ENCODE measurements at places on chromosomes 4 and X.

DNA sequence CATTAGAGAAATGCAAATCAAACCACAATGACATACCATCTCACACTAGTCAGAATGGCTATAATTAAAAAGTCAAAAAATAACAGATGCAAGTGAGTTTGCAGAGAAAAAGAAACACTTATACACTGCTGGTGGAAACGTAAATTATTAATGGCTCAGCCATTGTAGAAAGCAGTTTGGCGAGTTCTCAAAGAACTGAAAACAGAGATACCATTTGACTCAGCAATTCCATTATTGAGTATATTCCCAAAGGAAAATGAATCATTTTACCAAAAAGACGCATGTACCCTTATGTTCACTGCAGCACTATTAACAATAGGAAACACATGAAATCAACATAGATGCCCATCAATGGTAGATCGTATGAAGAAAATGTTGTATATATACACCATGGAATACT lies 75.0 kb downstream of the NAA11 start:
- no peak for DNase-seq

DNA sequence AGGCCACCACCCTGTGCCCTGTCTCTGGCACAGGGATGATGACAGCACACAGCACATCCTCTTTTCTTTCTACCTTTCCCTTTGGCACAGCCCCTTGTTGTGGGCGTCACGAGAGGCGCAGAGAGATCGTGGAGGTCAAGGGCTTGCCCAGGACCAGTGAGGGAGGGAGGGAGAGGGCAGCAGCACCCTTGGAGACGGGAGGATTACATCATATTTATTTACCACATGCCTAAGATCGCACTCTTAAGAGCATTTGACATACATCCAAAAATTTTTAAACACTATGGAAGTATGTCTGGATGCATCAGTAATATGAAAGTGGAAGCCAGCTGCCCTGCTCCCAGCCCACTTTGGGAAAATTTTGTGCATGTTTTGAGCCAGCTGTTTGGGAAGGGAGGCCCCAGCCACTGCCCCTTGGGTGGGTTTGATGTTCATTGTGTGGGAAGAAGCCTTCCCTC lies 12.7 kb downstream of the WFS1 start:
- DNase-seq, result no peak

- no peak for DNase-seq
These were observed 36.7 kb downstream of the UBQLN2 start for GRCh38 chrX:56600141-56600540.

- peak; percentile 85 for DNase-seq
These were observed 16.0 kb downstream of the XG start for GRCh38 chrX:2767631-2768455.

- no peak for DNase-seq
These were observed 9.1 kb downstream of the WFS1 start for GRCh38 chr4:6278801-6279197.

DNA sequence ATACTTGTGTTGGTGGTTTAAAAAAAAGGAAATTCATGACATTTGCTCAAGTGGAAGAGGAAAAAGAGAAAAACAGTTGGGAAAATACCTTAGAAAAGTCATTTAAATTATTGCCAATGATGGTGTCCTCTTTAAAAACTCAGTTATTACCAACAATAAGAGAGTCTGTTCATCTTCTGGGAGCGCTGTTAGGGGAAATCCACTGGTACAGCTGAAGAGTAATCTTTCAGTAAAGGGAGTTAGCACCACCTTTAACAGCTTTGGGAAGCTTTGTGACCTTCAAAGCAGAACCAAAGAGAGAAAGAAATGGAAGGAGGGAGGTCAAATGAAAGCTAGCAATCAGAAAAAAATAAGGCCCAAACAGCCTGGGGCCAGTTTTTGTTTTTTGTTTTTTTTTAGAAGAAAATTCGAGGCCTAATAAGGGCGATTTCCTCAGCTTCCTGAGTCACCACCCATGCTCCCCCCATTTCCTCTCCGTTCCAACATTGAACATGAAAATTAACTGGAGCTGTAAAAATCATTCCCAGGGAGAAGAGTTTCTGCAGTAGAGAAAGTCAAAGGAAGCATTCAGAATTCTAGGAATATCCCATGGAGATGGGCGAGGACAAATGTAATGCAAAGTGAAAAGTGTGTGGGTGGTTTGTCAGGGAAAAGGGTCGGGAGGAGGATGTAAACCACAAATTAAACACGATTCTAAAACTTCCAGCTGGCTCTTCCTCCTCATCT lies 115.1 kb downstream of the SH3KBP1 start:
- DNase-seq, result peak; percentile 11

DNA sequence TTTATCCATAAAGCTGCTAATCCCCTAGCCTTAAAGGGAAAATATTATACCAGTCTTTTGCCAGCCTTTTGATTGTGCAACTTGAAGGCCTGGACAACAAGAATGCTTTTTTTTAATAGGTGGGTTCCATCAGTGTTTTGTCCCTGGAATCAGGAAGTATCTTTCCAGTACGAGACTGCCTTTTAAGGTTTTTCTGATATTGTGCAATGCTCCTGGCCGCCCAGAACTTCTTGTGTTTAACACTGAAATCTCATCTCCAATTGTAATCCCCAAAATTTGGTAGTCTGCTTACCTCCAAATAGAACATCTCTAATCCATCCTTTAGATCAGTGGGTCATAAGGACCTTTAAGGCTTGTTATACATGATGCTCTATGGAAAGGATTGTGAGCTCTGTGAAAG lies 256.7 kb downstream of the NAF1 start:
- DNase-seq, result no peak

DNA sequence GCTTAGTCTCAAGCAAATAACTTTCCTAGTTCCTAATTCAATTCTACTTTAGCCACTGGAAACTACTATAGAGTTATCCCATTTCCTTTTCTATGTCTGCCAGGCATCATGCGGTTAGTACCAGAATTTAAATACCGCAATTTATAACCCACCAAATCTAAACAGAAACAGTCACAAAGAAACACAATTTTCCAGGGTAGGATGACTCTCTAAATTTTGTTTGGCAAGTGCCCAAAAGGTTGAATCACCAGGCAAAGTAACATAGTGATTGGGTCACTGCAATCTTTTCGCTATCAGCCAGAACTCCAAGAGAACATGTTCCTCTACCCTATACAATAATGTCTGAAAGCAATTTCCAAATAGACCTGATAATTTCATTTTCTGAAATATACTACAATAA lies 240.2 kb upstream of the GRIA3 start:
- no peak for DNase-seq

GRCh38 chr4:10184041-10184440 lies 67.4 kb upstream of the WDR1 start:
- no peak for DNase-seq

GRCh38 chrX:45322382-45322781 lies 121.7 kb upstream of the DIPK2B start:
- peak; percentile 47 for DNase-seq

DNA sequence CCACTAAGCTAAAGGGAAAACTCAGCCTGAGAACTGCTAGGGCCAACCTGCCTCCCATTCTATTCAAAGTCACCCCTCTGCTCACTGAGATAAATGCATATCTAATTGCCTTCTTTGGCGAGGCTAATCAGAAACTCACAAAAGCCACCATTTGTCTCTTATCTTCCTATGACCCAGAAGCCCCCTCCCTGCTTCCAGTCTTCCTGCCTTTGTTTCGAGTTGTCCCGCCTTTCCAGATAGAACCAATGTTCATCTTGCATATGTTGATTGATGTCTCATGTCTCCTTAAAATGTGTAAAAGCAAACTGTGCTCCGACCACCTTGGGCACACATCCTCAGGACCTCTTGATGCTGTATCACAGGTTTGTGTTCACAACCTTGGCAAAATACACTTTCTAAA lies 459.8 kb downstream of the FSTL5 start:
- no peak for DNase-seq

DNA sequence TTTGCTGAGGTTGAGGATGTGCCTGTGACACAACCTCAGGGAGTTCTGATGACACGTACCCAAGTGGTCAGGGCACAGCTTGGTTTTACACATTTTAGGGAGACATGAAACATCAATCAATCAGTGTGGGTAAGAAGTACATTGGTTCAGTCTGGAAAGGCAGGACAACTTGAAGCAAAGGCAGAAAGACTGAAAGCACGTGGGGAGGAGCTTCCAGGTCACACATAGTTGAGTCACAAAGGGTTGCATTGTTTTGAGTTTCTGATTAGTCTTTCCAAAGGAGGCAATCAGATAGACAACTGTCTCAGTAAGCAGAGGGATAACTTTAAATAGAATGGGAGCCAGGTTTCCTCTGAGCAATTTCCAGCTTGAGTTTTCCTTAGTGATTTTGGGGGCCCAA lies 1910.0 kb upstream of the AGA start:
- no peak for DNase-seq

DNA sequence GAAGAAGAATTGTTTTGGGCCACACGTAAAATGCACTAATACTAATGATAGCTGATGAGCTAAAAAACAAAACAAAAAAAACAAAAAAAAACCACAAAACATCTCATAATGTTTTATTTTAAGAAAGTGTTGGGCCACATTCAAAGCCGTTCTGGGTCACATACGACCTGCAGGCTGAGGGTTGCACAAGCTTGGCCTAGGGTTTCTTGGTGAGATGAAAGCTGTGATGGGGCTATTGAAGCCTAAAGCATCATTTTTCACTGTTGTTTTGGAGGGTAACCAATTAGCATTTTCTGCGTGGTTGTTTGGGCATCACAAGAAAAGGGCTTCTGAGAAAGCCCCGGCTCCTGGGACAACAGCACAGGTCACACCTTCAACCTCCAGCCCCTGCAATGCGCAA lies 42.5 kb upstream of the ZNF157 start:
- DNase-seq, result no peak

DNA sequence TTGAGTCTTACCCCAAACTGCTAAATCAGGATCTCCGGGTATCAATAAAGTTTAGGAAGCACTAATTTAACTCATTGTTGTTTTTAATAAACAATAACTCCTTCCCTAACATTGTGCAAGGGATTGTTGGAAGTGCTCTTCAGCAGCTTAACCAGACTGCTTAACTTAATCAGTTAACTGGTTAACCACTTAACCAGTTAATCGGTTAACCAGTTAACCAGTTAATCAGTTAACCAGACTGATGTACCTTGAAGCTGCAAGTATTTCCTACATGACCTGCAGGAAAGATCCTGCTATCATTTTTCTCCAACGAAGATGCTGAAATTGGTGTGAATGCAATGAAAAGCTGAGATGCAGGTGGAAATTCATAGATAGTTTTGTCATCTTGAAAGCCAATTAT lies 40.1 kb upstream of the AP1S2 start:
- DNase-seq, result no peak

- DNase-seq, result peak; percentile 21
These were observed 3.5 kb upstream of the CDKL2 start for GRCh38 chr4:75633846-75634245.

DNA sequence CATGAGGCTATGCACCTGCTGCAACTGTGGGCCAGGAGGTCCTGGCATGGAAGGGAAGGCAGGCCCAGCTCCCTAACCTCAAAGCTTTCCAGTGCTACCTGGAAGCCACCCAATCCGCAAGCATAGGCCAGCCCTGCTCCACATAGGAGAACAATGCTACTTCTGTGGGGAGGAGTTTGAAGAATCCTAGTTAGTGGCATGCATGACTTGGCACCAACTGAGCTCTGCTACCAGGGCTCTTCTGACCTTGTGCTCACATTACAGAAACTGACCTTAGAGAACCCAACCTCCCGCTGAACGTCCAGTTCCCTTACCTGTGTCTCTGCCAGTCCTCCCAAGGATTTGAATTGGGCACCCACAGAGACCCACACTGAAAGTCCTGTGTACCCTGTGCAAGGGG lies 58.8 kb downstream of the USP46 start:
- no peak for DNase-seq

- DNase-seq, result peak; percentile 31
These were observed 62.9 kb upstream of the FRAS1 start for GRCh38 chr4:77994194-77994721.

GRCh38 chrX:32867781-32868523 lies 343.4 kb downstream of the DMD start:
- no peak for DNase-seq

GRCh38 chr4:166802346-166802745 lies 431.9 kb downstream of the SPOCK3 start:
- no peak for DNase-seq

GRCh38 chrX:29869837-29870236 lies 345.5 kb upstream of the MAGEB2 start:
- no peak for DNase-seq

- no peak for DNase-seq
These were observed 555.0 kb downstream of the MID1IP1 start for GRCh38 chrX:39356119-39356807.

DNA sequence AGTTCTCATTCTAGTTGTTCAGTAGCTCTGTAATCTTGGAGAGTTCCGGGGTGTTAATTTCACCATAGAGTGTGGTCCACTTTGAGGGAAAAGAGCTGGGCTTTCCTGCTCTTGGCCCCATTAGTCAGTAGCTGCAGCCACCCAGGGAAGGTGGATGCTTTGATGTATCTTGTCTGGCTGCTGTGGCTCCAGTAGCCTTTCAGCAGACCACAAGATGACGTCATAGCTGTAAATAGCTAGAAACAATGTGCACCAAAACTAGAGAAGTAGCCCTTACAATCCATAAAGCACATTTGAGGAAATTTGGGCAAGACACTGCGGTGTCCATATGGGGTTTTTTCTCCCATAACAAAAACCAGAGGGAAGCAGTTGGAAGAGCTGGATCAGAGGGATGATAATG lies 32.9 kb upstream of the PRPS2 start:
- peak; percentile 1 for DNase-seq

GRCh38 chr4:58646126-58646525 lies 1535.9 kb upstream of the IGFBP7 start:
- no peak for DNase-seq

DNA sequence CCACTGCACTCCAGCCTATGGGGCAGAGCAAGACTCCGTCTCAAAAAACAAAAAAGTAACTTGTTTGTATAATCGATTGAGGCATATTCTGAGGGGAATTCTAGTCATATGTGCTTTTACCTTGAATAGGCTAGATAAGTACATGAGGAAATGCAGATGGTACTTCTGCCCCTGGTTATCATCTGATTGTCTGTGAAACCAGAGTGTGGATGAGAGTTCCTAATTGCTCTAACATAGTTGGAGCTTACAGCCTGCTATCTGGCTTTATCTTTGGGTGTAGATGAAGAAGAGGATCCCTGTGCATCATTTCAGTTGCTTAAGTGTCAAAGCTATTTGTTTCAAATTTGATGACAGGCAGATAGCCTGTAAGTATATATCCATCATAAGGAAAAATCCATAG lies 205.1 kb downstream of the RAPGEF2 start:
- DNase-seq, result no peak

- no peak for DNase-seq
These were observed 162.7 kb downstream of the PPP3CA start for GRCh38 chr4:101184668-101185067.

DNA sequence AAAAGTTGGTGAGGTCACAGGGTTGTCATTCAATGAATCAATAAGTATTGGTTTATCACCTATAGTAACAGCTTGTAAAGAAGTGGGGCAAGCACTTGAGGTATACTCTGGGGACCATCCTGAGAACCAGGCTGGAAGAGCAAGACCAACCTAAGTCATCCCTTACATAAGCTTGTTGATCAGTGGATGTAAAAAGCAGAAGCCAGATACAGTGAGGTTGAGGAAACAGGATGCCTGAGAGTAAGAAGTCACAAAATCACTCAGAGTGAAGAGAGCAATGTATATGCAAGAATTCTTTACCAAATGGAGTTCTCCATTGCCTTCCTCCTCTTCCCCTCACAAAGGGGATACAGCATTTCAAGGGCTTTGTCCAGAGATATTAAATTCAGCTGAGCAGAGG lies 76.3 kb upstream of the PACRGL start:
- peak; percentile 70 for DNase-seq

- peak; percentile 35 for DNase-seq
These were observed 2.9 kb downstream of the CHST7 start for GRCh38 chrX:46576458-46576857.
